ENCODE measurements at places on chromosomes 2 and 18. TPM values are rescaled to one million over a fixed set of nuclear protein-coding genes. Genes with fewer than 3 reads are reported as not detected.

DNA sequence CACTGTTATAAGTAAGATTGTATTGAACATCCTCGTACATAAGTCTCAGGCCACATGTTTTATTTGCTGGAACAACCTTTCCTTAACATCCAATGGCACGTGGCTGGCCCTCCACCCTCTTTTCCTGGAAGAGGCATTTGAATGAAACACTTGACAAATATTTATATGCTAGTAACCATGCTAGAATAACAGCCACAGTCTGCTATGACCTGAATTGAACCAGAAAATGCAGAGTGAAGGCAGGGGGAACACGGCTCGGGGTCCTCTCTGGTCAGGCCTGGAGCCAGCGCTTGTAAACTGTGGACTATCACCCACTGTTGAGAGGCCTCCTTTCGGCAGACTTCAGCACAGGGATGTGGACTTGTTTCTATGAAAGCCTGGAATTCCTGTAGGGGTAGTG, 198.2 kb upstream of the COPS8 start:
- DNase-seq, result peak; percentile 4

DNA sequence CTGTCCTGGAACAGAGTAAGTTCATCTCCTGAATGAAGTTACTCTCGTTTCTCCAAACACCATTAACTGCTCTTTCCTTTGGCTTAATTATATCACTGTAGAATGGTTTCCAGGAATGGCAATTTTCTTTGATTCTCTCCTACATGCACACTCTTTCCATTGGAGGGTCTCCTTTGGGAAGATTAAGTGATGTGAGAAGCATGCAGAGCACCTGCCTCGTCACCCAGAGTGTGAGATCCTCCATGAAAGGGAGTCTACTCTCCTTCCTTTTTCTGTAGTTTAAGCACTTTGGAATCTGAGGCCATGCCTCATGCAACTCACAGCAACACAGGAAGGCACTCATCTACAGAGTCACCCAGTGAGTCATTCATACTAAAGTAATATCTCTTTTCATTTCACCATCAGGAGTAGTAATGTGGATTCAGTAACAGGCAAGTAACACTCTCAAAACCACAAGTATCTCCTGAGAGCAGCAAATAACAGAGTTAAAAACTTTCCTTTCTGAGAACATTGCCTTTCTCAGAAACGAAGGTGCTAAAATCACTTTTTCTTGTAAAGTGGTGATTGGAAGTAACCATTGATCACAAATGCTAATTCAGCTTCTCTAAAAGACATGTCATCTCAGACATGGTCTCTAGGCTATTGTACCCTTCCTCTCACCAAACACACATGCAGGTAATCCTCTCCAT, 52.8 kb upstream of the IL1RL1 start:
- DNase-seq, result peak; percentile 80

DNA sequence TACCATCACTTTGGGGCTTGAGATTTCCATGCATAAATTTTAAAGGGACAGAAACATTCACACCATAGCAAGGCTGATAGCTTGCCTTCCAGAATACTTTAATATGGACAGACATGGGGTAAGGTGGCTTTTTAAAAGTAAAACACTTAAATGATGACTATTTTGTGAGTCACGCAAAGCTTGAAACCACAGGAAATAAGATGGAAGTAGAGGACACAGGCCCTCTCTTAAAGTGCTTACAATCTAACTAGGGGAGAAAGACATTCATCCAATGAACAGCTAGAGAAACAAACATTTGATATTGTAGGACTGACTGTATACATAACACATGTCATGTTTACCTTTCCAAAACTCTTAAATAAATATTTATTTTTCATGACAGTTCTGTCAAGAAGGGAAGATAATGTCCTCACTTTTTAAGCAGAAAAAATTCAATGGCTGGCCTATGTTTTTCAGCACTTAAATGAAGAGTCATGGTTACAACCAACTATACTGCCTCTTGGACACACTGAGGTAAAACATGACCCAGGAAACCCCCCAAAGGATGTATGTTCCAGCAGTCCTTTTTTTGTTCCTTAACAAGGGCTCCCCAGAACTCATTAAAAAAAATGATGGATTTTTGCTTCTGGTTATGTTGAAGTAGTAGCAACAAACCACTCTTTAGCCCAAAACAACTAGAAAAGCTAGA, 120.0 kb upstream of the RBMS1 start:
- DNase-seq, result peak; percentile 27

- DNase-seq, result no peak
Measured at GRCh38 chr2:38733300-38733971, 17.7 kb downstream of the SRSF7 start.

DNA sequence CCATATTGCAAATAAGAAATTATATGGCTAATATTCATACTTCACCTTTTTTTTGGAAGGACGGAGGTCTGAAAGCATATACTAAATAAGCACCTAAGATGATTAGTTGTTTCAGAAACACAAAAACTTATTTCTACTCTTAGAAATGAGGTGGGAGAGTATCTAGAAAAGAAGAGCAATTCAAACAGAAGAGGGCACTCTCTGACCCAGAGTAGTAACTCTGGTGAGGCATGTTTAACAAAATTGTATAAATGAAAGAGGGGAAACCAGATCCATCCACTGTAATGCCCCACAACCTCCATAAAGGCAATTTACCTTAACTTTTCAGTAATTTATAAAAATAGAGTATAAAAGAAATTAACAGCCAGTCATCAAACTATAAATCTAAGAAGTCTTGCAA, 669.6 kb upstream of the VRK2 start:
- DNase-seq, result no peak

GRCh38 chr2:8000870-8001269, 681.0 kb upstream of the ID2 start:
- DNase-seq, result no peak

GRCh38 chr2:128783193-128783671, 464.6 kb upstream of the HS6ST1 start:
- DNase-seq, result no peak

DNA sequence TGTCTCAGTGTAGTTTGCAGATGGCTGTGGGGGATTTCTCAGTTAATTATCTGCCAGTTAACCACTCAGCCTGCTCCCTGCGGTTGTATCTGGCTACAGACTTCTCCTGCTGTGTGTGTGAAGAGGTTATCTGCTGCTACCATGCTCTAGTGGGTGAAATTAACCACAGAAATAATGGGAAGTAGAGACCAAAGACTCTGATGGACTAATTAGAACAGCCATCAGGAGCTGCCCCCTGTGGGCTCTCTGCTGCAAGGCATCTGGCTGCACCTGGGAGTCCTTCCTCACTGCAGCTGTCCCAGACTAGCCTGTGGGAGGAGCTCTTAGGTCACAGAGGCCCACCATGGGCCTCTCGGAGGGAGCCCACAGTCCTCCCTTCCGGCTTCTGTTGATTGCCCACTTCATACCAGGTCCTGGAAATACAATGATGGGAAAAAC, 66.6 kb downstream of the CTIF start:
- no peak for DNase-seq

GRCh38 chr2:43796206-43796605, 22.4 kb downstream of the DYNC2LI1 start:
- DNase-seq, result no peak

DNA sequence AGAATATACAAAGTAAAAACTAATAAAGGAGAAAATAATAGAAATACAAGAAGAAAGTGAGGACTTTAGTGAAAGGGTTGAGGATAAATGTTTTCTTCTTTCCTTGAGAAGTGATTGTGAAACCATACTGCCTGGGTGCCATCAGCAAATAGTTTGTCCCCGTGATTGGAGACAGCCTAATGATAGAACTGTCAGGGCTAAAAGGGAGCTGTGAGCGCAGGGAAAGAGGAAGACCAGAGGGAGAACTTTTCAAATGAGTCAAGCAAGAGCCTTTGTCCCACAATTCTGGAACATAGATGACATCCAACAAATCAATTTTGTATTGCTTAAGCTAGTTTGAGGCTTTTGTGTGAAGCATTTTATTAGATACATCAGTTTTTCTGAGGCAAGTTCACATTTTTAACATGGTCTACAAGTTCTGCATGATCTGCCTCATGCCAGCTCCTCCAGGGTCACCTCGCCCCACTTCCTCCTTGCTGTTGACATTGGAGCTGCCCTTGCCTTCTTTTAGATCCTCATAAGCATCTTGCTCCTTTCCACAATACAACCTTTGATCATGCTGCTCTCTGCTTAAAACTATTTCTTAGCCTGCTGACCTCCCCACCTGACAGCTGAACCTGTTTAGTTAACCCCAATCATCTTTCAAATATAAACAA, 213.4 kb upstream of the REG3G start:
- DNase-seq, result no peak

DNA sequence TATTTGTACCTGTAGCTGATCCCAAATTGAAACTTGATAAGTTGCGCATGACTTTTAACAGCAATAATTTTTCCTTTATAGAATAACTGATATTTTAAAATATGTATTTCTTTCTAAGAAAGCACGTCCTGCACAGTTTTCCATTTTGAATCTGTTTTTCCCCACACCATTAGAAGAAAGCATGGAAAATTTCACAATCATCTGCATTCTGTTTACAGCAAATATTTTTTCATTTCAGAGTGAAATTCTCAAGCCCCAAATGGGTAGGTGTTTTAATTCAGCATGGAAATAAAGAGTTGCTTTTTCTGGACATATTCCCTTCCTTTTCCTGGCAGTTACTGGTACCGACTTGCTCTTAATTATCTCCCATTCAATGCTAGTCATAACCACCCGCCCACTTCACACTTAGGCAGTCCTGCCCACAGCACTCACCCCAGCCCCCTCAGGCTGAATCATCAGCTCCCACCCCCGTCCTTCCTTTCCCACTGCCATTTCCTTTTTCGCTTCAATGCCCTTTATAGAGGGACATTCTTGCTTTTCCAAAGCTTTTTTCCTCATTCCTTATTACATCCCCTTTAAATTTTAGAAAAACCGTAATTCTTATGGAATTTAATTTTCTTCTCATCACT, 89.2 kb upstream of the GLS start:
- DNase-seq, result no peak

- peak; percentile 71 for DNase-seq
Measured at GRCh38 chr2:227870710-227871374, 589 bp upstream of the DAW1 start.

- DNase-seq, result peak; percentile 38
Measured at GRCh38 chr2:46257476-46257875, 39.7 kb upstream of the EPAS1 start.

GRCh38 chr18:39464006-39464405, 1898.4 kb upstream of the CELF4 start:
- no peak for DNase-seq

DNA sequence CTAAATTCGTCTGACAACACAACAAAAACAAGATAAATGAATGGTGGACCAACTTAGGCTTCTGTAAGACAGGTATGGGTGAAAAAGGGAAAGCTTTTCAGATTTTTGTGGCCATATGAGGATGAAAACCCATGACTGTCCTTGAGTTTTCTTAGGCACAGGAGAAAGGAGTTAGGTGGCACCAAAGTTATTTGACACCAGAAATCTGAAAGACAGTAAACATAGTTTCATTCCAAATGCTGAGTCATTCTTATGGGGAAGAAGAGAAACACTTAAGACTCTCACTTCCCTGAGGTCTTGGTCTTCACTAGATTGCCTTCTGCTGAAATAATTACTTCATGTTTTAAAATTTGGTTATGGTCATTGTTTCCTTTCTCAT, 5.2 kb upstream of the GPD2 start:
- no peak for DNase-seq

DNA sequence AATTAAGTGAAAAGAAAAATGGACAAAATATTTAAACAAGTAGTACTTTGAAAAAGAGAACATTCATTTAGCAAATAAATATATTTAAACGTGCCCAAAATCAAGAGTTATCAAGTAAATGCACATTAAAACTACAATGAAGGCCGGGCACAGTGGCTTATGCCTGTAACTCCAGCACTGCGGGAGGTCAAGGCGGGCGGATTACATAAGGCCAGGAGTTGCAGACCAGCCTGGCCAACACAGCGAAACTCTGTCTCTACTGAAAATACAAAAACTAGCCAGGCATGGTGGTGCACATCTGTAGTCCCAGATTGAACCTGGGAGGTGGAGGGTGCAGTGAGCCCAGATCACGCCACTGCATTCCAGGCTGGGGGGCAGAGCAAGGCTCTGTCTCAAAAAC, 9.8 kb downstream of the STAM2 start:
- DNase-seq, result no peak

DNA sequence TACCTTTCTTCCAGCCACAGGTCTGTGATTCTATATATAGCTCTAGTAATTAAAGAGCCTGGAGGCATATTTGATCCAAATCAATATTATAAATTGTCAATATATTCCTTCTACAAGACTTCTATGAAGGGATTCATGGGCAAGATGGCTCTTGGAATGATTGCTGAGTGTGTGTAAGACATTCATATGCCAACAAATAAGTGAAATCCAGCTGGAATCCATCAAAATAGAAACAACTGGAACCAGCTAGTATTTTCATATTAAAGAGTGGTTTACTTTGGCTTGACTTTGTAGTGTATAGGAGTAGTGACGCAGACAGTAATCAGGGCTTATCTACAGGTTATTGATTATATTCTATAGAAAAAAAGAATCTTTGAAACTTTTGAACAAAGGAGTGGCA, 83.4 kb downstream of the CALCRL start:
- no peak for DNase-seq

DNA sequence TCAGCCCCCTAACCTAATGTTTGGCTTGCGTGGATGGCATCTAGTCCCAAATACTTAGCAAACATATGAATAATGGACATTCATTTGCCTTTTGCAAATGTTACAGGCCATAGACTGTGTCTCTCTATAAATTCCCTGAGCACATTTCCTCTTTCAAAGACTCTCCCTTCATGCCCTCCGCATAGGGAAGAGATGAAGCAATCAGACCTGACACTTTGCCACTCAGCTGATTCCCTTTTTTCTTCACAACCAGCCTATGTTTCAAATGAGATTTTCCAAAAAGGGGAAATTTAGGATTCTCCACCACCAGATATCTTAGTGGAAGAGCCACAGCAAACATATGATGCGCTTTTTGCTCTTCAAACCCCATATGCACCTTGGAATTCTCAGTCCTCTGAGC, 453.7 kb downstream of the STK39 start:
- no peak for DNase-seq

- no peak for DNase-seq
Measured at GRCh38 chr2:100104718-100105677, 37.4 kb downstream of the AFF3 start.

GRCh38 chr2:240210198-240210965, 69.9 kb upstream of the OTOS start:
- DNase-seq, result no peak

GRCh38 chr2:120935339-120936313, 200.0 kb downstream of the GLI2 start:
- no peak for DNase-seq

- DNase-seq, result no peak
Measured at GRCh38 chr2:179253226-179253625, 11.4 kb downstream of the SESTD1 start.

- no peak for DNase-seq
Measured at GRCh38 chr2:3422161-3422779, 42.8 kb downstream of the TRAPPC12 start.

Gene ASTL
- polyA plus RNA-seq, result not detected

Gene NEURL3
- not detected for polyA plus RNA-seq

Gene IL36G
- not detected for polyA plus RNA-seq

Gene TGFA
- not detected for polyA plus RNA-seq

Gene SPOPL
- polyA plus RNA-seq, result 13.1 TPM

Gene TUBA3E
- not detected for polyA plus RNA-seq

Gene ATP5F1A
- 937 TPM for polyA plus RNA-seq

Gene SOWAHC
- polyA plus RNA-seq, result 3.9 TPM

Gene SH3RF3
- polyA plus RNA-seq, result 5.7 TPM

Gene GAD1
- polyA plus RNA-seq, result not detected

Gene MERTK
- 0.84 TPM for polyA plus RNA-seq

Gene RANBP2
- polyA plus RNA-seq, result 29.0 TPM

Gene HOXD11
- not detected for polyA plus RNA-seq

Data from AG04450 (cell line).